Mucosa of gallbladder (tissue), 1 donor: ENCODE measurements at places on chromosomes 7 and 10. TPM values are rescaled to one million over a fixed set of nuclear protein-coding genes. Genes with fewer than 3 reads are reported as not detected.

MMP21 gene
- 0.17 TPM for total RNA-seq

NUPR2 gene
- total RNA-seq: 1.0 TPM

EPO gene
- not detected for total RNA-seq

BLNK gene
- 43.9 TPM for total RNA-seq

DNA sequence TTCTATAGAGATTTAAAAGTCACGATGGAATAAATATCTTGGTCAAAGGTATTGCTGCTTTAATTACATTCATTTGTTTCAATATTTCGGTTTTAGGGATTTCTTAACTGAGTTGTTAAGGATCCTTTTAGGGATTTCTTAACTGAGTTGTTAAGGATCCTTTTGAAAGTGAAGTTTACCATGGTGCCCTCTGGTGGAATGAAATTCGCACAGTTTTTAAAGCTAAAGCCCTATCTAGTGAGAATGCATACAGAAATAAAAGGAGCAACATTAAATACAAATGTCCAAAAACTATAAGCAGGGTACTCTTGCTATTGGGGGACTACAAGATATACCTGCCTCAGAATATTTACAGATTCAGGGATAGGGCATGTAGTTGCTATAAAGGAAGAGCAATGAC is 193.7 kb downstream of the RNLS start:
- peak; percentile 48 for DNase-seq

PHYHIPL gene
- 0.20 TPM for total RNA-seq
